AG04450 (cell line): ENCODE measurements at places on chromosomes 2 and 18. TPM values are rescaled to one million over a fixed set of nuclear protein-coding genes. Genes with fewer than 3 reads are reported as not detected.

DNA sequence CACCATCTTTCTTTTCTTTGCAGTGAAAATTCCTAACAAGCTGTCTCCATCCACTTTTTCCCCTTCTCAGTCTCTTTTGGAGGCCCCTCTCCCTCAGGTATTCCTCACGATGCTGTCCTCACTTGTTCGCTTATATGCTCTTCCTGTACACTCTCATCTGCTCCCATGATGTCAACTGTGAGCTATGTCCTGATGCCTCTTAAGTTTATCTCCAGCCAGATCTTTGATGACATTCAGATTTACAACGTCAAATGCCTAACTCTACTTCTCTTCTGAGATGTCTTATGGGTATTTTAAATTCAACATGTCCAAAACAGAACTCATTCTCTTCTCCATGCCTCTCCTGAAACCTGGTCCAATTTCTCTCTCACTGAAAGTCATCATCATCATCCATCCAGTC is 55.1 kb upstream of the SERTAD2 start:
- no peak for DNase-seq

Gene SLC16A14
- 2.1 and 2.7 TPM in 2 replicates for polyA plus RNA-seq

- no peak for DNase-seq
Measured at GRCh38 chr2:120702801-120703200, 32.9 kb upstream of the GLI2 start.

- DNase-seq: no peak
Measured at GRCh38 chr2:144317071-144317738, 202.7 kb downstream of the ZEB2 start.

DNA sequence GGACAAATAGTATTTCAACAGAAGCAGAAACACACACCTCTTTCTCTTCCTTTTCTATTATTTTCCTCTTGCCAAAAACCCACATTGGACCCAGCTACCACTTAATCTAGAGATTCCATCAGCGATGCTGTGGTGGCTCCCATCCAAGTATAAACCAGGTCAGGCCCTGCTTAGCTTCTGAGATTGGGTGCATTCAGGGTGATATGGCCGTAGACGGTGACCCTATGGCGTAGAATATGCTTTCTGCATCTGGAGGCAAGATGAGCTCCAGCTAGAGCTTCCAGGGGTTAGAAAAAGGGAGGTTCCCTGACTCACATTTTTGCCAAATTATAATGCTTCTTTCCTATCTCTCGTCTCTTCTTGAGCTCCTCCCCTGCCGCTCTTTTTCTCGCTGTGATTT is 66.5 kb downstream of the TNP1 start:
- no peak for DNase-seq

DNA sequence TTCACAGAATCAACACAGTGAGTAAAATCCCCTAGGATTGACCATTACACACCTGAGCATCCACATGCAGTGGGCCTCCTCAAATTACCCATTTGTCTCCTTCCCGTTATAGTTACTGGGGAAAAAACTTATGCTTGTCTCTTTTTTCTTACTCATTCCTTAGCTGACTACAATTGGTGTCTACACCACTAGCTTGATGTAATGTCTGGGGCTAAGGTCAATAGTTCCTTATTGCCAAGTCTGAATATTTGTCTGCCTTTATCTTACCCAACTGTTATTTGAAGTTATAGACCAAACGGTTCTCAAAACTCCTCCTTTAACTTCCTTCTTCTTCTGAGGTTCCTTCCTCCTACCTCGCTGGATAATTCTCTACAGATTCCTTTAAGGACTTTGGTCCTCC is 41.9 kb upstream of the TMEM17 start:
- no peak for DNase-seq

Gene SLC4A5
- polyA plus RNA-seq: 0.15 and 0.25 TPM in 2 replicates

GRCh38 chr18:26267357-26267930 is 41.2 kb downstream of the TAF4B start:
- no peak for DNase-seq

DNA sequence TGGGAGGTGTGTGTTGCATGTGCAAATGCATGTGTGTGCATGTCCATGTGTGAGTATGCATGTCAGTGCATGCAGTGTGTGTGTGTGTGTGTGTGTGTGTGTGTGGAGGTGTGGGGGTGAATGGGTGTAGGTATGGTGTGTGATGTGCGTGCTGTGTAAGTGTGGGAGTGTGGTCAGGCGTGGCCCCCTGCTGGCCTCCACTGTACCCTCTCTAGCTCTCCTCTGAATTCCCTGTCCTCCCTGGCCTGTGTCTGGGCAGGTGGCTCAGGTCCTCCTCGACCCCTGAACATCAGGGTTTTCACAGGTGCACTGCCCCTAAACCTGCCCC is 230.2 kb downstream of the CELF4 start:
- DNase-seq: no peak

DNA sequence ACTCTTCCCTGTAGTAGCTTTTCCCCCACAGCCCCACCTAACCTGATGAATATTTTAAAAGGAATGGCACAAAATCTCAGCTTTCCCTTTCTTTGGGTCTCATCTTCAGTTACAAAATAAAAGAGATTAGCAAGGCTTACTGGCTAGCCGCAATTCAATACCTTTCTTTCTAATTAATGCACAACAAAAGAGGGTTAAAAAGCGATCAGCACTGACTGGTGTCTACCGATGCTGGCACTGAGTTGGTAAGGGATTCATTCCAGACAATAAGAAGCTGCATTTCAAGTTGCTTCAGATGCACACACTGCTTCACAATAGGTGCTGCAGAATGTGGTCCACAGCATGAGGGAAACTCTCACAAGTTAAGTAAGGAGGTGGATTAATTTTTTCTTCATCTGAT is 41.9 kb downstream of the HDHD2 start:
- no peak for DNase-seq

DNA sequence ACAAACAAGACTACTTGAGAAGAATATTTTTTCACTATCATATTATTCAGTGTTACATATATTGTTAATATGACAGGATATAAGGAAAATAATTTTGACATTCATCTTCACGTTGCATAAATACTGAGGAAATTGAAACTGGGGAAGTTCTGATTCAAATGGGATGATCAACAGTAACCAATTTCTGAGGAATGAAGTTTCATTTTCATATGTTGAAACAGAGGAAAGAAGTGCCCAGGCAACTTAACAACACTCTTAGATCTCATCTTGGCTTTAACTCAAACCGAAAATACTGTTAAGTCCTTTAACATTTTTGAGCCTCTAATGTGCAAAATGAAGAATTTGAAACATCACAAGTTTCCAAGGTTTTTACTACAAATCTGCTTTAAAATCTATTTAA is 612.2 kb upstream of the VRK2 start:
- no peak for DNase-seq

DNA sequence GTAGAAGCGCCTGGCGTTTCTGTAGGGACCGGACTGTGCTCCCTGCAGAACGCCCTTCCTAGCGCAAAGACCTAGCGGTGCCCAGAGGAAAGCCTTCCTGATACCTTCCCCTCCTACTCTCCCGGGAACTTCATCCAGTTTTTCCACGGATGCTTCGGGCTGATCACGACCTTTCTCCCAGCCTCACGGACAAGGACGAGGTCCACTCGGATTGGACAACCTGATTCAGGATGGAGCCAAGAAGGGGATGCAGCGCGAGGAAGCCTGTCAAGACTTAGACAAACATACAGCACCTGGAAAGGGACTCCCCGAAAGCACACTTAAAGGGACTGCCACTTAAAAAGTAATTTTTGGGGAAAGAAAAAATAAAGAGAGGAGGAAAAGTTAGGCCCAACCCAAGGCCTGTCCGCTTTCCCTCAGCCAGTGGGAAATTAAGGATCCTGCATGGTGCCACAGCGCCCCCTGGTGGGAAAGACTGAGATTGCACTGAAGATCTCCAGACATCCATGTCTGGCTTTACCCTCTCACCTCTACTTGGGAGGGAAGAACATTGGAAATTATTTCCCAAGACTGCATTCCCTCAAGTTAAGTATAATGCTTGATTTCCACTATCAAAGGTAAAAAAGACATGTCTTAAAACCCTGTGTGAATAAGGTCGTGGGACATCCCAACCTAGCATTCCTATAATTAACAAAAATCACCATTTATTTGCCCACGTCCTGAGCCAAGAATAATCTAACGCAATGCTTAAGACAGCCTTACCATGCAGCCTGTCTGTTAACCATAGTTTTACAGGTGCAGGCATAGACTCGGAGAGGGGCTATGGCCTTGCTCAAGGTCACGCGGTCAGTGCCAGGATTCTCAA is 13.4 kb upstream of the COPS8 start:
- no peak for DNase-seq

DNA sequence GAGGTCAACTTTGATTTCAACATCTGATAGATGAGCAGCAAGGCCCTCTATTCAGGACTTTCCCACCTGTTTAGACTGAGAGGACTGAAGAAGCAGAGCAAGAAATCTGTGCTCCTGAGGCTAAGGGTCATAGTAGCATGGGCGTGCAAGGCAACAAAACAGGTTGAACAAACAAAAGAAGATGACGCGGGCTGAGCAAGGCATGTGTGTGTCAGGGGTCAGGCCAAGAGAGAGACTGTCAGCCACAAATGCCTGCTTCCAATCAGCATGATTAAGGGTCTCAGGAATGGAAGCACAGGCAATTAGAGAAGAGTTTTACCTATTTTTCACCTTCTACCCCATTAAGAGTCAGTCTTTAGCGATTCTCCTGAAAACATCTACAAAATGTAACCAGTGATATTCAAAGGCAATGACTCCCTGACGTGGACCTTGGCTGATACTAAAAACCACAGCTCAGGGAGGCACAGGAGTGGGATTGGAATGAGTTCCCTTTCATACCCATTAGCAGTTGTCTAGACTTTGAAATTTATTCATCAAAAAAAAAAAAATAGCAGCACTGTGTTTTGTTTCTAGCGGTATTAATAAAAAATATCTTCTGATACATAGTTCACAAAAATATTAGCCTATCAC is 81.9 kb downstream of the DYNAP start:
- no peak for DNase-seq

- no peak for DNase-seq
Measured at GRCh38 chr18:37419315-37419714, 146.3 kb downstream of the CELF4 start.

Gene LAMA1
- 25.2 and 26.0 TPM in 2 replicates for polyA plus RNA-seq
